ENCODE measurements at places on chromosomes 3 and 15. TPM values are rescaled to one million over a fixed set of nuclear protein-coding genes. Genes with fewer than 3 reads are reported as not detected.

TM4SF1 gene
- 0.22 TPM for total RNA-seq

BUB1B gene
- total RNA-seq: 12.1 TPM

LRTM1 gene
- total RNA-seq: not detected

MESP2 gene
- total RNA-seq: not detected

NOX5 gene
- not detected for total RNA-seq

GOLGA6L22 gene
- total RNA-seq: not detected

RARRES1 gene
- total RNA-seq: not detected

APPL1 gene
- 26.2 TPM for total RNA-seq

DOCK3 gene
- 1.2 TPM for total RNA-seq

HERC2 gene
- total RNA-seq: 20.3 TPM

NEK11 gene
- total RNA-seq: 1.2 TPM

IL17RE gene
- 0.47 TPM for total RNA-seq

ARNT2 gene
- total RNA-seq: 0.11 TPM

DNA sequence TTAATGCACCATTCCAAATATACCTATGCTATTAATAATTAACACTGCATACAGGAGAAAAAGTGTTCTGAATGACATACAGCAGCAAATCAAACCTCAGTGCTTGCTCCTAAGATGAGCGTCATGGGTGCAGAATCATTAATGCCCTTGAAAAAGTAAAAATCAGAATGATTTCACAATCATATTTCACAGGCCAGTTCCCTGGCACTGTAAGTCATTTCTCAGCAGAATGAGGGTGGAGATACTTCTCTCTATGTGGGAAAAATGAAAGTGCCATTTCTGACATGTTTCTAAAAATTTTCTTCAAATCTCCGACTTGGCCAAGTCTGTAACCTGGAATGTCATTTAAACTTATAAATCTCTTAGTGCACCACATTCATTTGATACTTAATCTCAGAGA, 549.8 kb upstream of the AGTR1 start:
- DNase-seq: no peak

GRCh38 chr3:77795013-77795412, 755.1 kb downstream of the ROBO2 start:
- DNase-seq: no peak

- DNase-seq: no peak
Observed at GRCh38 chr3:149605902-149606301, 51.9 kb downstream of the WWTR1 start.

DNA sequence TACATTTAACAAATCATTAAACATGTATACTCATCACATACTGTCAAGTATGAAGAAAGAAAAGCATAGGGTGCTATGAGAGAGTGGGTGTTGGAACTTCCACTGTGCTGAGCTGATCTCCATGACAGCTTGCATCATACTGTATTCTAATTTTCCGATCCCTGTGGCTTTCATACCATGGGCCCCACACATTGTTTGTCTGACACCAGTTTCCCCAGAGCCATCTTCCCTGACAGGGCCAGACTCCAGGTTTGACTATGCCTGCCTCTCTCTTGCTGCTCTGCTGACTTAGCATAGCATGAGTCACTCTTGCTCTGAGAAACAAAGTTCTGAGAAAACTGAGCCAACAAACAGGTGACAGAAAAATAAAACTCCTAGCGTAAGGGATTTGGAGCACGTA, 37.0 kb upstream of the CASR start:
- no peak for DNase-seq

- no peak for DNase-seq
Observed at GRCh38 chr3:188697127-188697526, 474.6 kb upstream of the TPRG1 start.

- no peak for DNase-seq
Observed at GRCh38 chr3:175255698-175256097, 396.6 kb downstream of the NAALADL2 start.

DNA sequence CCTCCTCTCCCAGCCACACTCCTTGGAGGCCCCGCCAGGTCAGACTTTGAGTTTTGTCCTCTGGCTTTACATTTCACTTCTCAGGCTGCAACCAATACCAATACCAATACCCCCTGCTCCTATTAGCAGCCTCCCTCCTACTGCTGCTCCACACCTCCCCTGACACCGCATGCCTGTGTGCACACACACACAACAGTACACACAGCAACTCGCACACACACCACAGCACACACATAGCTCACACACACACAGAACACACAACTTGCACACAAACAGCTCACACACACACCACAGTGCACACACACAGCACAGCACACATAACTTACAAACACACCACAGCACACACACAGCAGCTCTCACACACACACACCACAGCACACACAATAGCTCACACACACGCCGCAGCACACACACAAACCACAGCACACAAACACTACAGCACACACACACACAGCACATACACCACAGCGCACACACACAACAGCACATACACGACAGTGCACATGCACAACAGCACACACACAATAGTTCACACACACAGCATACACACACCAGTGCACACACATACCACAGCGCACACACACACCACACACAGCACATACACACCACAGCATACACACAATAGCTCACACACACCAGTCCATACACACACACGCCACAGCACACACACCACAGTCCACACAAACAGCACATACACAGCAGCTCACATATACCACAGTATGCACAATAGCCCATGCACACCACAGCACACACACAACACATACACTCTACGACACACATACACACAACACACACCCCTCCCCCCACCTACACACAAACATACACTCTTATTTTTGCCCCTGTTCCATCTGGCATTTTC, 204.7 kb downstream of the UACA start:
- DNase-seq: no peak

DNA sequence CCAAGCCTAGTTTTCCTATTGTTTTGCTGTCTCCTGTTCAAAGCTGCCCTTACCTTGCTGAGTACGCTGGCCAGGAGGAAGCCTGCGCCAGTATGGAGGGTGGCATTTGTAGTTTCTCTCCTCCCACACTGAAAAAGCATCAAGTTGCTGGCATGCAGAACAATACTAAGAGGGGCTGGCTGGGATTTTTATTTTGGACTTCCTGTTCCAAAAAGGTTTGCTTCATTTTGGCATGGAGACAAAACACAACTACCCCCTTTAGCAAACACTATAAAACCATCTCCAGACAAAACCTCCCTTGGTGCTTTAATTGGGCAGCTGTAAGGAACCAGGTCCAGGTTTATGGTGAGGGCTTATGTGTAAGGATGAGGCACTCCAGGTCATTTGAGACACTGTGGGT, 457.6 kb downstream of the PDCD6IP start:
- no peak for DNase-seq

DNA sequence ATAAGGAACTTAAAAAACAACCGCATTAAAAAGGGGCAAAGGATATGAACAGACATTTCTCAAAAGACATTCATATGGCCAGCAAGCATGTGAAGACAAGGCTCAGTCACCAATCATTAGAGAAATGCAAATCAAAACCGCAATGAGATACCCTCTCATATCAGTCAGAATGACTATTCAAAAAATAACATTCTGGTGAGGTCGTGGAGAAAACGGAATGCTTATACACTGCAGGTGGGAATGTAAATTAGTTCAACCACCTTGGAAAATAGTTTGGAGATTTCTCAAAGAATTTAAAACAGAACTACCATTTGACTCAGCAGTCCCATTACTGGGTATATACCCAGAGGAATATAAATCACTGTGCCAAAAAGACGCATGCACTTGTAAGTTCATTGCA, 496.6 kb upstream of the SGO1 start:
- no peak for DNase-seq

GRCh38 chr15:92788196-92788595, 111.9 kb upstream of the CHD2 start:
- no peak for DNase-seq

- DNase-seq: peak; percentile 19
Observed at GRCh38 chr3:101963902-101964362, 114.6 kb downstream of the NFKBIZ start.

GRCh38 chr3:54126551-54126950, 4.2 kb downstream of the CACNA2D3 start:
- no peak for DNase-seq

GRCh38 chr15:78195735-78196201, 38.6 kb downstream of the ACSBG1 start:
- DNase-seq: peak; percentile 45

- no peak for DNase-seq
Observed at GRCh38 chr3:195226900-195227447, 44.0 kb downstream of the XXYLT1 start.

- DNase-seq: no peak
Observed at GRCh38 chr3:99700631-99701268, 62.4 kb downstream of the COL8A1 start.

DNA sequence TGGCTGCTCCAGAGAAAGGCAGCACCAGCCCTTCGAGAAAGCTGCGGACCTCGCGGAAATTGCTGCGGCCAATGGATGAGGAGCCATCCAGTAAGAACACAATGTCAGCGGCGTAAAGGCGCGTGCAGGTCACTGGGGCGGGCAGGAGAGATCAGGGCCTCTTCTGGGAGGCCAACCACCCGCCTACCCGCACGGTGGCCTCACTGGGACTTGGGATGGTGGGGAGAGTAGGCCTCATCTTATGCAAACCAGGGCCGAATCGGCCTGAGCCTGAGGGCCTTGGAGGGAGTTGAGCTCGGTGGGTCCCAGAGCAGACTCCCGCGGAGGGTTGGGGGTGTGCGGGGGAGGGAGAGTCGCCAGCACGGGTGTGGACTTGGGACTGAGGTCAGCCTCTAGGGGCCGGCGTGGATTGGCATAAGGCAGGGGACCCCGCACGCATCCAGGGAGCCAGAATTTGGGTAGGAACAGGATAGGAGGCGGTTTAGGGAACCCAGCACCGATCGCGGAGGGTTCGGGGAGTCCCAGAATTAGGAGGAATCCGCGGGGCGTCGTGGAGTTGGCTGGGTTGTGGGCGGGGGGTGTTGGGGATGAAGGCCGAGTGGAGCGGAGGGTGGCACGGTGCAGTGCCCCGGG, 596 bp downstream of the COL7A1 start:
- DNase-seq: no peak

- DNase-seq: no peak
Observed at GRCh38 chr3:26614006-26614685, 8.4 kb upstream of the LRRC3B start.

DNA sequence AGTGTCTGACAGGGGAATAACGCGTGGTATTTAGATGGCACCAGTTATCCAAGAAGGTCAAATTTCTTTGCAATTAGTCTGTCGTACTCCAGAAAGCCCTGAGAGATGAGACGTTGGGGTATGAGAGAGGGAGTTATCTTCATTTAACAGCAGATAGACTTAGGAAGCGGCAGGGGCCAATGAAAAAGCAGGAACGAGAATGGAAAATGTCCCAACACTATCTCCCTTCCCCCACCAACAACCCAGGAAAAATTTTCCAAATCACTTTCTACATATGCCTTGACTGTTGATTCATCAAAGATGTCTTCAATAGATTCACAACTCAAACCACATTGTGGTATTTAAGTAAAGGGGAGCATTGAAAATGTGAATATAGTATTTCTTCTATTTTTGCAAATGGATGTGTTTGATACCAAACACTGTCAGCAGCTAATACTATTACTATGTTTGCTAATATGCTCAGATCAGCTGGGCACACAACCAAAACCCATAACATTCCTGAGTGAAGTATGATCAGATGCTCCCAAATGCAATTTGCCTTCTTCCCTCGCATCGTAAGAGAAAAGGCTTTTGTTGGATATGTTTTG, 13.3 kb upstream of the GREM1 start:
- no peak for DNase-seq

GRCh38 chr3:71076361-71077002, 507.0 kb downstream of the FOXP1 start:
- no peak for DNase-seq

- peak; percentile 61 for DNase-seq
Observed at GRCh38 chr3:111859061-111859973, at the start of gene PHLDB2. TSS of gene PHLDB2 (plus strand) at chr3:111859265. CDS start at chr3:111884078, 24,813 bp downstream.

DNA sequence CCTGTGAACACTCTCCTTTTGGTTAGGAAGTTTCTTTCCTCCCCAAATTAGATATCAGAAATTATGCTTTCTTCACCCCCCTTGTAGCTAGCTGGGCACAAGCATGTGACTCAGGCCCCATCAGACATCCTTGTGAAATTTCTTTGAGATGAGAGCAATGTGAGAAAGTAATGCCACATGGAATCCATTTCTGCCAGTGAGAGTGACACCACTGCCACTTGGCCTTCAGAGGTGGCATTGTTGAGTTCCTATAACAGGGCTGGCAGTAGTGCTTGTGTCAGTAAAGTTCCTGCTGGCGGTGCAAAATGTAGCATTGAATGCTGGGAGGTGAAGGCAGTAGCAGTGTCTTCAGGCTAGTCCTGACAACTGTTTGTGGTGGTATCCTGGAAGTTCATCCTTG, 80.7 kb upstream of the ZNF280D start:
- no peak for DNase-seq

- no peak for DNase-seq
Observed at GRCh38 chr3:107825556-107825955, 265.3 kb downstream of the CD47 start.

DNA sequence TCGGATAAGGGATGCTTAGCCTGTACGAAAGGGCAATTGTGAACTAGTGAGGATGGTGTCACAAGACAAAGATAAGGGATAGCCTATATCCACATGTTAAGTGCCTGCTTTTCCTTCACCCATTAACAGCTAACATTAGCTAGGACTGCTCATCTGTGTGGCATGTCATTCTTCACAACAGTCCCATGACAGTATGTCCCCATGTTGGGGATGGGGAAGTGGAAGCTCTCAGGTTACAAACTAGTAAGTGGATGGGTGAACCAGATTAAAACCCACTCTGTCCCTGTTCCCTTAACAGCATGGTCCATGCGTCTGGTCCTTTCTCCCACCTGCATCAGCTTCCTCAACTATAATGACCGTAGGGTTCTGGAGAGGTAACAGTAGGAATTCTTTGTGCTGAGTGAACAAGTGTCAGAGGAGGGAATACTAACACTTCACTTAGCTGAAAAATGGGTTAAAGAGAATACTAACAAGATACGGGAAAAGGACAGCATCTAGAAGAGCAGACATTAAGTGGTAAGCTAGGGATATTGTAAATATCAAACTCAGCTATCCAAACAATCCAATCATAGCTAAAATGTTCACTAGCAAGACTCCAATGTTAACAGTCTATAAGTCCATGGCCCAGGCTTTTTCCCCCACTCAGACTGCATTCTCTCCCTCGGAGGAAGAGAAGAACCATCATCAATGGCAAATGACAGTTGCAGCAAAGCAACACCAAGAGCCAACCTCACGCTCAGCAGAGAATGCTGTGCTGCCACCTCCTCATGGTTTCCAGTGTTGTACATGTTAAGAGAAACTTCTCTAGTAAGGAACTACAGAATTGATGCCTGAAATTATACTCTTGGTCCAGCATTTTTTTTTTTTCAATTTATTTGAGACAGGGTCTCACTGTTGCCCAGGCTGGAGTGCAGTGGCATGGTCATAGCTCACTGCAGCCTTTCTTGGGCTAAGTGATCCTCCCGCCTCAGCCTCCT, 5.0 kb downstream of the RPLP1 start:
- DNase-seq: no peak

- no peak for DNase-seq
Observed at GRCh38 chr3:66452303-66453011, 48.4 kb downstream of the LRIG1 start.

DNA sequence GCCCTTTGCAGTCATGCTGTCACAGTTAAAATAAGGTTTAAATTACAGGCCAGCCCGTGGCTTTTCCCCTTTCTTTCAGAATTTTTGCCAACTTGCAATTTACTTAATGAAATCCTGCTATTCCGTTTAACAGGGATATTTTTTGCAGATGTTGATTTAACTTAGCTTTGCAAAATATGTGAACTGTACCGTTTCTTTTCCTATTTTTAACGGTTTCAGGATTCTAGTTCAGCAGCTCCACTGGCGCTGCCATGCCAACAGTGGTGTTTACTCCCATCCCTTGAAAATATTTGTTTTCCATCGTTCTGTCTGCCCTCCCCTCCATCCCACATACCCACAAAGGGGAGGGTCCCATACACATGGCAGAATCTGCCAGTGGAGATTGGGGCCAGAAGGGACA, 54.3 kb downstream of the SMAD6 start:
- DNase-seq: no peak

Data from activated T-cell treated with anti-CD3 and anti-CD28 coated beads, Interleukin-2, amount 50 U/mL, for 4 hours (primary cell).